CD4-positive, alpha-beta memory T cell (primary cell): ENCODE measurements at places on chromosomes 11 and 22. TPM values are rescaled to one million over a fixed set of nuclear protein-coding genes. Genes with fewer than 3 reads are reported as not detected.

DNA sequence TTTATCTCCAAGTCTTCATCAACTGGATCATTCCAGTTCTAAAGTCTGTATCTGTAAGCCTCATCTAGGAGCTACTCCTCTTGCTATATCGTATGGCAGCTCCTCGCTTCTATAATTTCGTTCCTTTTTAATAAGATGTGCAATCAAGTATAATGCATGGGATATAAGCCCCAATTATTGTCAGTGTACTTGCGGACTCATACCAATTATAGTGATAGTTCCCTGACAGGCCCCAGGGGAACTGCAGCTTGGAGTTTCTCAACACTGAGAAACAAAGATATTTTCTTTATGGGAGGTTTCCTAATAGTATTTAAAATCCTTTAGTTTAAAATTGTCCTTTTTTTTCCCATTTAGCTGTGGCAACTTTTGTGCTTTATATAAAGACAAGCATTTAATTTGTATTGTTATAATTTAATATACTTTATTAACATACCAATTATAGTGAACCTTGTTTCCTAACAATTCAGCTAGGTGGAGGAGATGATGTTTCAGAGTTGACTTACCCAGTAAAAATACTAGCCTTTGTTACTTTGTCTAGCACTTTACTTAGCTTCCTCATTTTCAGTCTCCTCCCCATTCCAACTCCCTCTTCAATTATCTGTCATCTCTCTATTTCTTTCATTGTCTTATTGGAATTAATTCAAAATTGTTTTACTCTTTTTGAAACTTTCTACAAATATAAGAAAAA is 25.3 kb upstream of the DDX17 start:
- no peak overlapping the region for H3K27ac ChIP-seq
- H3K4me1 ChIP-seq = peaks cover 15% of the 10 kb centered on the region
- H3K27me3 ChIP-seq = no peaks in the 10 kb centered on the region
- no peak for DNase-seq
- H3K4me3 ChIP-seq = no peak overlapping the region

The FAM111B gene
- 0.23 TPM for total RNA-seq

The OR8D2 gene
- total RNA-seq = not detected

- peaks cover 8% of the 10 kb centered on the region for H3K4me1 ChIP-seq
- H3K27me3 ChIP-seq = peaks cover 28% of the 10 kb centered on the region
- no peaks in the 10 kb centered on the region for H3K36me3 ChIP-seq
- DNase-seq = no peak
Measured at GRCh38 chr22:28950617-28951411, 67.4 kb downstream of the ZNRF3 start.

- H3K4me1 ChIP-seq = no peaks in the 10 kb centered on the region
- H3K4me3 ChIP-seq = no peak overlapping the region
- no peak overlapping the region for H3K27ac ChIP-seq
Measured at GRCh38 chr11:108895579-108896480, 231.0 kb downstream of the DDX10 start.

DNA sequence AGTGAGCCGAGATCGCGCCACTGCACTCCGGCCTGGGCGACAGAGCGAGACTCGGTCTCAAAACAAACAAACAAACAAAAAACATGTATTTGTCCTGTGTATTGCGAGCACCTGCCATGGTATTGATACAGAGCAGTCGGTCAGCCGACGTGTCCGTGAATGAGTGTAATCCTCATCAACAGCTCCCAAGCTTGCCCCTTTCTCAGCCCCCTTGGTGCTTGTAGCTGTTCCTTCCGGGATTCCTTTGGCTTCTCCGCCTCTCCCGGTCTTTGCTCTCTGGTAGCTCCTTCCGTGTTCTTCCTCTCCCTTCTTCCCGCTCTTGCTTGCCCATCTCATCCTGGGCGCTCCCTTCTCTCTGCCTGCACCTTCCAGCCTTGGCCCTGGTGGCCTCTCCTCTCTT is 10.9 kb downstream of the ZNF74 start:
- peaks cover 10% of the 10 kb centered on the region for H3K36me3 ChIP-seq
- no peaks in the 10 kb centered on the region for H3K27me3 ChIP-seq
- no peak for DNase-seq
- peaks cover 5% of the 10 kb centered on the region for H3K4me1 ChIP-seq
- H3K4me3 ChIP-seq = no peak overlapping the region

GRCh38 chr11:23097891-23098290 is 237.6 kb upstream of the CCDC179 start:
- H3K36me3 ChIP-seq = no peaks in the 10 kb centered on the region
- no peaks in the 10 kb centered on the region for H3K27me3 ChIP-seq
- no peak for DNase-seq
- no peak overlapping the region for H3K27ac ChIP-seq
- no peak overlapping the region for H3K4me3 ChIP-seq
- no peaks in the 10 kb centered on the region for H3K4me1 ChIP-seq

The HTR3B gene
- not detected for total RNA-seq

The RNF214 gene
- total RNA-seq = 41.8 TPM

DNA sequence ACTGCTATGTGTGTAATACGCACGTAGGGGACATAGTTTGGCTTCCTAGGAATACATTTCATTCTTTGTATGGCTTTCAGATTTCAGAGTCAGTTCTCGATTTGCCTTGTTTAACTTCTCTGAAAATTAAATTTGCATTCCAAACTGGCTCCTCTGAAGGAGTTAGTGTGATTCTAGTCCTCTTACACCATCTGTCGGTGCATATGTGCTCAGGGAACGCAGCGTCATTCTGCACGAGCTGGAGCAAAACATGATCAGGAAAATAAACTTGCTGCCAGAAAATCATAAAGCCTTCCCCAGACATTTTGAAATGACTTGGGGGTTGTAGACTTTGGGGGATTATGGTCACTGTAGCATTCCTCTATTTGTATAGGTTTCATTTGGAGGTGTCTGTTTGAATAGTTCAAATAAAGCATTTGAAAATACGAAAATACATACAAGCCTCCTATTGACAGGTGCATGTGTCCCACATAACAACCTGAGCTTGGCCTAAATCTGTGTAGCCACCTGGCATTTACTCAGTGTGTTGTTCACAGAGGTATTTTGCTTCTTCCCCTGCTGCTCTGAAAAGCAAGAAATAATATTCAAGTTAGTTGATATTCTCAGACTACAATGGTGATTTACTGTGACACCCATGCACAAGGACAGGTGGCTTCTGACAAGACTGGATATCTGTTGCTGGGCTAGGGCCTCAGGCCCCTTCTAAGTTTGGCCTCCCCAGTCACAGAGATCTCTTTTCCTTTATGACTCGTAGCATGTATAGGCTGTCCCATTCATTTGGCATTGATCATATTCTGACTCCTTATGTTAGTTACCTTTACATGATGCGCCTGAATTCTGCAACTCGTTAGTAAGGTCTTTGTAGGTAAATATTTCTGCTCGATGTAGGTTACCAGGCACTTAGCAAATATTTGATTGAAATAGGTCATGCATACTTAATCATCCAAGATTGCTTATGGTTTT is 81.6 kb upstream of the SORL1-AS1 start:
- H3K27ac ChIP-seq = peak overlapping the region; percentile 7
- no peak for DNase-seq
- H3K36me3 ChIP-seq = peaks cover 48% of the 10 kb centered on the region
- H3K4me1 ChIP-seq = peaks cover 16% of the 10 kb centered on the region
- H3K27me3 ChIP-seq = no peaks in the 10 kb centered on the region

The BTG4 gene
- not detected for total RNA-seq

DNA sequence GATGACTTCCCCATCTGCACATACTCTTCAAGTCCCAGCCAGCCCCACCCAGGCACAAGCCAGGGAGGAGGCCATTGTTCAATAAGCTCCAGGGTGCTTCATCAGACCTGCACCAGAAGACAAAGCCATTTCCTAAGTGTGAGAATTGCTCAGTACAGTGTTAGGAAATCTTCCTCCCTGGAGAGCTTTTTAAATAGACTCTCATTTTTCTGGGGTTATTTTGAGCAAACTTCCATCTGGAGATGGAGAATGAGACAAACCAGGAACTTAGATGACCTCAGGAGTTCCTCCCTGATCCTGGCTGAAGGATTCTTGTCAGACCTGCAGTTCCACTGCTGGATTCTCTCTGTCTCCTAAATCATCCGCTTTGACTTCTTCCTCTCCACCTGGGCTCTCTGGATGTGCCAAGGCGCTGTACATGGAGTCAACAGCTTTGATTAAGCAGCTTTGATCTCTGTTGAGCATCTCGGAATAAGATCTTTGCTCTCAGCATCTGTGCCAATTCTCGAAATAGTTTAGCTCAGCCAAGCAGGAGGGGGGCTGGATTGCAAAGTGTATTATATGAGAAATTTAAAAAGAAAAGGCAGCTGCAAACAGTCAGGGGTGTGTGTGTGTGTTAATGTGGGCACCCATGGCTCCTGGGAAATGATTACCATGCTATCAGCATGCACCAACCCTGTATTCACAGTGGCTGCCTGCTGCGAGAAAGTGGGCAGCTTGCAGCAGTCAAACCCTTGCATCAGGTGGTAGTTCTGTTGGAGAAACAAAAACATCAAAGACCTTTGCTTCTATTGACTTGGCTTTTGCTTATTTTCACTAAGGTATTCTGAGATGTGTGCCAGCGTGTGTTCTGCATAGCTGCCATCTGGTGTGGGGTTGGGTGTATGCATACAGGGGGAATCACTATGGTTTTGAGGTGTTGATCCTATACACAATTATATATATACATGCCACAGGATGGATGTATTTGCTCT is 70.2 kb upstream of the NAV2 start:
- no peaks in the 10 kb centered on the region for H3K4me1 ChIP-seq
- no peak overlapping the region for H3K4me3 ChIP-seq
- H3K27me3 ChIP-seq = no peaks in the 10 kb centered on the region
- H3K27ac ChIP-seq = no peak overlapping the region

- H3K36me3 ChIP-seq = no peaks in the 10 kb centered on the region
- no peak overlapping the region for H3K4me3 ChIP-seq
- no peak overlapping the region for H3K27ac ChIP-seq
- peaks cover 4% of the 10 kb centered on the region for H3K4me1 ChIP-seq
Measured at GRCh38 chr11:73291781-73292524, 16.1 kb upstream of the ARHGEF17 start.

The ETS1 gene
- total RNA-seq = 761 TPM

The SAA4 gene
- total RNA-seq = not detected

The KCNJ1 gene
- not detected for total RNA-seq

The PANX2 gene
- total RNA-seq = not detected

GRCh38 chr11:13336246-13336878 is 58.8 kb downstream of the BMAL1 start:
- H3K27me3 ChIP-seq = no peaks in the 10 kb centered on the region
- no peak for DNase-seq
- H3K27ac ChIP-seq = no peak overlapping the region

DNA sequence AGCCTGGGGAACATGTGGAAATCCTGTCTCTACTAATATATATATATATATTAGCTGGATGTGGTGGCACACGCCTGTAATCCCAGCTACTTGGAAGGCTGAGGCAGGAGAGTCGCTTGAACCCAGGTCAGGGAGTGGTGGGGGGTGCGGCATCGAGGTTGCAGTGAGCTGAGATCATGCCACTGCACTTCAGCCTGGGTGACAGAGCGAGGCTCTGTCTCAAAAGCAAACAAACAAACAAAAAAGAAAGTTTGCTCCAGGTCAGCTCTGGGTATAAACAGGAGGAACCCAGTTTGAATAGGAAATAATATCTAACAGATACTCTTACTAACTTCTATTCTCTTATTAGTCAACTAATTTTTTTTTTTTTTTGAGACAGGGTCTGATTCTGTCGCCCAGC is 34.3 kb upstream of the CECR2 start:
- no peaks in the 10 kb centered on the region for H3K36me3 ChIP-seq
- H3K27ac ChIP-seq = no peak overlapping the region
- no peak for DNase-seq
- no peaks in the 10 kb centered on the region for H3K27me3 ChIP-seq

DNA sequence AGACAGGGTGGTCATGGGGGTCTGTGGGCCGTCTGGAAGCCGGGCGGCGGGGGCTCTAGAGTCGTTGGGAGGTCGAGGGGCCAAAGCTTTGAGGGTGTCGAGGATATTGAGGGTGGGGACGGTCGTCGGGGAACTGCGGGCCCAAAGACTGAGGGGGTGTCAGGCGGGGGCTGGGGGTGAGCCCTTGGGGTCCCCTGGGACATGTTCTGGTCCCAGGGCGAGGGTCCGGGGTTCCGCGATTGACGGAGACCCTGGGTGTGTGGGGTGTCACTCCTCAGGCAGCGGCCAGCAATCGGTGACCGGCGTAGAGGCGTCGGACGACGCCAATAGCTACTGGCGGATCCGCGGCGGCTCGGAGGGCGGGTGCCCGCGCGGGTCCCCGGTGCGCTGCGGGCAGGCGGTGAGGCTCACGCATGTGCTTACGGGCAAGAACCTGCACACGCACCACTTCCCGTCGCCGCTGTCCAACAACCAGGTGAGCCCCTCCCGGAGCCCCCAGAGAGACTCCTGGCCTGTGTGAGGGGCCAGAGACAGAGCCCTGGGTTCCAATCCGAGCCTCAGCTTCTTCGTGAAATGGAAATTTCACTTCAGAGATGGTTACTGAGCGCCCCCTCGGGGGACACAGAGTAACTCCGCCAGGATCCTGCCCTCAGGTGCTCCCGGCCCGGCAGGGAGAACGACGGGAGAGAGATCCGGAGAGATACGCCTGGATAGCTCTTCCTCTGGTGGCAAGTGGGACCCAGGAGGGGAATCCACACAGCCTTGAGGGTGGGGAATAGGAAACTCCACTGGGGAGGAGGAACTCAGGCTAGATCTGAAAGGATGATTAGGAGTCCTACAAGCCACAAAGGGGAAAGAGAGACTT is 714 bp downstream of the SDF2L1 start:
- peak; percentile 61 for DNase-seq
- H3K27me3 ChIP-seq = no peaks in the 10 kb centered on the region
- H3K4me1 ChIP-seq = peaks cover 27% of the 10 kb centered on the region
- peaks cover 6% of the 10 kb centered on the region for H3K36me3 ChIP-seq

DNA sequence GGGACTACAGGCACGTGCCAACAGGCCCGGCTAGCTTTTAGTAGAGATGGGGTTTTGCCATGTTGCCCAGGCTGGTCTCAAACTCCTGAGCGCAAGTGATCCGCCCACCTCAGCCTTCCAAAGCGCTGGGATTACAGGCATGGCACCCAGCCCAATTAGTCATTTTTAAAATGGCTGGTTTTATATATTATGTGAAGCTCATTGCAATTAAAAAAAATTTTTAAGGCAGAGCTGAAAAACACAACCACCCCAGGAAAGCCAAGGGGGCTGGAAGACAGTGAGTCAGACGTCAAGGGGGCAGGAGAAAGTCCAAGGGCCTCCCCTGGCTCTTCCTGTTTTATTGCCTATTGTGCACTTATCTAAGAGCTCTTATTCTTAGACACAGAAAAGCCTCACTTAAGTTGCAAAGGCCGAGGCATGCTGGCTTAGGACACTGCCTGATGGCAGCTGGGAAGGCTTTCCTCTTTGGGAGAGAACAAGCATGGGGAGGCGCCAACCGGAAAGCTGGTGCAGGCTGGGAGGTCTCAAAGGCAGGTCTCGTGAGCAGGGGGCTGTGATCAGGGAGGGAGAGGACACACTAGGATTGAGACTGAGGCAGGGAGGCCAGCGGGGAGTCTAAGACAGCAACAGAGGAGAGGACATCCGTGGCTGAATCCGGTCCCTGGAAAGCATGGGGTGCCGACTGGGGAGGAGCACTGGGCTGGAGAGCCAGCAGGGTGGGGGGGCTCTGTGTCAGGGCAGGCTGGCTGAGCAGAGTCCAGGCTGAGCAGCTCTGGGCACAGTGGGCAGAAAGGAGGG is 11.1 kb upstream of the OSM start:
- no peak overlapping the region for H3K4me3 ChIP-seq
- H3K4me1 ChIP-seq = peaks cover 42% of the 10 kb centered on the region
- no peak for DNase-seq
- no peaks in the 10 kb centered on the region for H3K27me3 ChIP-seq
- no peaks in the 10 kb centered on the region for H3K36me3 ChIP-seq

The OR2AG1 gene
- total RNA-seq = not detected
